Esophagus muscularis mucosa (tissue), 4 donors: ENCODE measurements at places on chromosomes 3 and 15. TPM values are rescaled to one million over a fixed set of nuclear protein-coding genes. Genes with fewer than 3 reads are reported as not detected.

DNA sequence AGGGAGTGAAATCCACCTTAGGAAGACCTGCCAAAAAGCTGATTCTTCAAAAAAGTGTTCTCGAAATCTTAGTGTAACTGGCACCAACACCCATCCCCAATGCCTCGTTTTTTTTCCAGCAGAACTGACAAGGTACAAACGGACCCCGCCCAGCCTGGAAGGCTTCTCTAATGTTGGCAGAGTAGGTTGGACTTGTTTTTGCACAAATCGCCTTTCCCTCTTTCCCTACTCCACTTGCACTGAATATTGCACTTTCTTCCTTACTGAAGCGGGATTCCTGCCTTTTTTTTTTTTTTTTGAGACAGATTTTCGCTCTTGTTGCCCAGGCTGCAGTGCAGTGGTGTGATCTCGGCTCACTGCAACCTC is 544 bp upstream of the TIMMDC1 start:
- no peak for DNase-seq

SLC28A2 gene
- not detected for total RNA-seq

GRCh38 chr3:156010829-156011228 is 109.5 kb upstream of the KCNAB1 start:
- DNase-seq: no peak

DNA sequence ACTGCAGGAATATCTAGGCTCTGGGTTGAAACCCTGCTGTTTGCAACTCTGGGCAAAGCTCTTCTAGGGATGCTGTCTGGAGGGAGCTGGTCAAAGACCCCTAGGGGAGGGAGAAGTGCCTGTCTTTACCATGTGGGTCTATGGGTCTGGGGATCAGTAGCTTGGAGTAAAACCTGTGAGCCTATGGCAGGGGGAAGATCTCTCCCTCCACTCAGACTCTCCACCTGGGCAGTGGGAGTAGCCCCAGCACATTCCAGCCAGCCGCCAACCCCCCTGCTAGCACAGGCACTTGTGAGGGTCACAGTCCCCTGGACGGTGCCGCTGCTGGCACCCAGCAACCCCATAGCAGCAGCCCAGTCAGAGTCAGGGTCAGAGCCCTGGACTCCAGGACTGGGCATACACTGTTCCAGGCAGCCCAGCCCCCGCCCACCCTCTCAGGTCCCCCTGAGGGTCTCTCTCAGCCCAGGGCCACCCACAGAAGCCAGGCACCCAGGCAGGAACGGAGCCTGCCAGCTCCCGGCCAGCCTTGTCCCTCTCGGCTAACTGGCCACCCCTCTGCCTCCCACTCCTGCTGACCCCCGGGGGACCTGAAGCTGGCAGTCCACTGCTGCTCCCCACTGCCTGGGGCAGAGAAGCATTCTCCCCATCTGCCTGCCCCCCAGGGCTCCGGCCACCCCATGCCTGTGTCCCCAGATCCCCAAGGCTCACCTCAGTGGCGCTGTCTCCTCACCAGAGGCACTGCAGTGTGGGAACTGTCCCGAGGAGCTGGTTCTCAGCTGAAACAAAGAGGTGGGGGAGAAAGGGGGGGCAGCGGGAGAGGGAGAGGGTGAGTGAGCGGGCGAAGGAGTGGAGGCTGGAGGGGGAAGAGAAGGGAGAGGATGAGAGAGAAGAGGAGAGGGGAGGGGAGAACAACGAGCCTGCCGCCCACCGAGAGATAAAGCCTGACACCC is 10.8 kb downstream of the GLYCTK start:
- DNase-seq: no peak

KLHL25 gene
- total RNA-seq: 24.4 TPM
